ENCODE measurements at places on chromosomes 2 and 18. TPM values are rescaled to one million over a fixed set of nuclear protein-coding genes. Genes with fewer than 3 reads are reported as not detected.

DNA sequence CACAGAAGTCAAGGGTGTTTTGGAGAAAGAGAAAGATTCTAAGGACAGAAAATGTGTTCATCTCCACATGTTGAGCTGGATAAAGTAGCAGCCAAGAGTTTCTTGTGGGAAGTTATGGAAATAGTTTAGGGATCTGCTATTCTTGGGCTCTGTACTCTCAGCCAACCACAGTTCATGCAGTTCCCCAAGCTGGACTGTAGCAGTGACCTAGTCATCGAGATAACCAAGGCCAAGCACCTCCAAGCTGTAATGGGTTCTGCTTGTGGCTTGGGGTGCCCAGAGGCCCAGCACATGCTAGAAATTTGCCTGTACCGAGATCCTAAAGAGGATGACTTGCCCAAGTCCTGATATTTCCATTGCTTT is 91.9 kb upstream of the RASGRP3 start:
- no peak overlapping the region for H3K4me3 ChIP-seq
- H3K36me3 ChIP-seq = no peaks in the 10 kb centered on the region
- no peaks in the 10 kb centered on the region for H3K27me3 ChIP-seq
- no peak overlapping the region for H3K27ac ChIP-seq
- DNase-seq = no peak

- no peak overlapping the region for H3K27ac ChIP-seq
- H3K4me3 ChIP-seq = no peak overlapping the region
- H3K4me1 ChIP-seq = no peaks in the 10 kb centered on the region
- no peaks in the 10 kb centered on the region for H3K36me3 ChIP-seq
Observed at GRCh38 chr2:101025561-101025960, 23.5 kb downstream of the RPL31 start.

- no peaks in the 10 kb centered on the region for H3K27me3 ChIP-seq
- no peak overlapping the region for H3K4me3 ChIP-seq
- no peaks in the 10 kb centered on the region for H3K4me1 ChIP-seq
- H3K36me3 ChIP-seq = no peaks in the 10 kb centered on the region
- no peak for DNase-seq
Observed at GRCh38 chr2:42602218-42602875, 33.9 kb downstream of the MTA3 start.

SOX11 gene
- not detected for polyA plus RNA-seq

MYOM1 gene
- 0.72 TPM for polyA plus RNA-seq
